ENCODE measurements at places on chromosomes 6 and 20. TPM values are rescaled to one million over a fixed set of nuclear protein-coding genes. Genes with fewer than 3 reads are reported as not detected.
A peak's percentile ranks its signal among the peaks of the same experiment; 100 is the strongest.

TRAPPC3L gene
- not detected for total RNA-seq

MYLIP gene
- 14.1 TPM for total RNA-seq

LPA gene
- not detected for total RNA-seq

ENPP4 gene
- 2.8 TPM for total RNA-seq

DNA sequence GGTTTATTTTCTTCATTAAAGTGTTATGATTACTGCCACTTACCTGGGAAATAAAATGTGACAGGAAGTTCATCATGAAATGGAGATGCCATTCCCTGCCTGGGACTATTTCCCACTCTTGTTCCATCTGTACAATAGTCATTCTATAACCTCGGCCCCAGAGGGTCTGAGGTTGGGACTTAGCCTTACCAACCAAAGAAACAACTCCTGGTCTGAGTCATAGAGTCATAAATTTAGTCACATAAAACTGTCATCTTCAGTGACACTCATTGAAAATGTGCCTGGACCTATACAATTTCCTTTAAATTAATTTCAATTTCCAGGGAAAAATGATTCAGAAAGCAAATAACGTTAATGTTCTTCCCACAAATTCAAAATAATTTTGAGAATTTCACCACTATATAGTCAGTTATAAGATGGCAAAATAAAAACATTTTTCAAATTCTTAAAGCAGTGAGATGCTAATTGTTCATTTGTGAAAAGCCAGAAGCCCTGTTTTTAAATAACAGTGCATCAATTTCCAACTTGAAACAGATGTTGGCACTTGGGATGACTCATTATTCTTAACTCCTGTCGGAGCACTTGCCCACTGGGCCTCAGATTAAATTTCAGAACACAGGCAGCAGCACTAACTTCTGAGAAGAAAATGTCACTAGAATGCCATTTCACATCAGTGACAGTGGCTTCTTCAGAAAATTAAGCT is 201.2 kb upstream of the SMLR1 start:
- peaks cover 13% of the 10 kb centered on the region for H3K4me1 ChIP-seq
- no peaks in the 10 kb centered on the region for H3K27me3 ChIP-seq
- peak; percentile 71 for DNase-seq
- peak overlapping the region; percentile 49 for H3K27ac ChIP-seq
- H3K36me3 ChIP-seq = no peaks in the 10 kb centered on the region

GRCh38 chr6:37019065-37019450 is 13.6 kb downstream of the FGD2 start:
- no peaks in the 10 kb centered on the region for H3K27me3 ChIP-seq
- peaks cover 42% of the 10 kb centered on the region for H3K4me1 ChIP-seq
- H3K4me3 ChIP-seq = no peak overlapping the region
- H3K27ac ChIP-seq = peak overlapping the region; percentile 70

- no peak overlapping the region for H3K27ac ChIP-seq
- H3K4me1 ChIP-seq = peaks cover 13% of the 10 kb centered on the region
- no peak overlapping the region for H3K4me3 ChIP-seq
- peaks cover 8% of the 10 kb centered on the region for H3K36me3 ChIP-seq
- no peak for DNase-seq
Measured at GRCh38 chr20:19961293-19961692, 55.9 kb upstream of the NAA20 start.

DNA sequence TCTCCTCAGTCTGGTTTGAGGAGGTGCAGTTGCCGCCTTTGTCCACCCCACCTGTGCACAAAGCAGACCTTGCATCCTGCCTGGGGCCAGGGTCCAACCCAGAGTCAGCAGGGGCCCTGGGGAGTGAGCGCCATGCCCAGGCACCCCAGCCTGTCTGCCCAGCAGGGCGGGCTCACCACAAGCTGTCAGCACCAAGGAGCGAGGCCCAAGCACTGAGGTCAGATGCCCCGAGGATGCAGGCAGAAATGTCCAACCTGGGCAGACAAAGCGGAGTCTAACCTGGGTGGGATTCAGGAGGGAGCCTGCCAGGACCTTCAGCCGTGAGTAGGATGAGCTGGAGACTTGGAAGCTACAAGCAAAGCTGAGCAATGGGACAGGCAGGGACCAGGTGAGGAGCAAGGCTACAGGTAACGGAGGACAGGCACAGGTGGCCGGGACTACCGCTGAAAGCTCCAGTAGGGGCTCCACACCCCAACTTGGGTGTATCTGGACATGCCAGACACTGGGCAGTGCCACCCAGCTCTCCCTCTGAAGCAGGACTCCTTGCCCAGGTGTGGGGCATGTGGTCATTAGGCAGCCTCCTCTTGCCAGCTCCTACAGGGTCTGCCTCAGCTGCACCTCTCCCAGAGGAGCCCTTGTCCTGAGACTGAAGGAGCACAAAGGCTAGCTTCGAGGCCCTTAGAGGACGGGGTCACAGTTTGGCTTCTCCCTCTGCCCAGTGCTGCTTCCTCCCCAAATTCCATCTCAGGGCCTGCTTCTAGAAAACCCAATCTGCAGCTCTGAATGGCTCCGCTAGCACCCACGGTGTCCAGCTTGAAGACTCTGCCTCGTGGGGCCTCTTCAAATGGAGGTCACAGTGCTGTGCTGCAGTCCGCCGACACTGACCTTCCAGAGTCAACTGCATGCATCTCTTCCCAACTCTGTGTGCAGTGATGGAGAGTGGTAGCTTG is 210.6 kb upstream of the CDYL start:
- no peak for DNase-seq
- H3K27ac ChIP-seq = no peak overlapping the region
- no peak overlapping the region for H3K4me3 ChIP-seq
- no peaks in the 10 kb centered on the region for H3K27me3 ChIP-seq
- no peaks in the 10 kb centered on the region for H3K36me3 ChIP-seq

GRCh38 chr6:94376876-94377275 is 957.5 kb upstream of the EPHA7 start:
- DNase-seq = no peak
- no peaks in the 10 kb centered on the region for H3K36me3 ChIP-seq
- no peaks in the 10 kb centered on the region for H3K4me1 ChIP-seq
- H3K27ac ChIP-seq = no peak overlapping the region
- no peaks in the 10 kb centered on the region for H3K27me3 ChIP-seq

DNA sequence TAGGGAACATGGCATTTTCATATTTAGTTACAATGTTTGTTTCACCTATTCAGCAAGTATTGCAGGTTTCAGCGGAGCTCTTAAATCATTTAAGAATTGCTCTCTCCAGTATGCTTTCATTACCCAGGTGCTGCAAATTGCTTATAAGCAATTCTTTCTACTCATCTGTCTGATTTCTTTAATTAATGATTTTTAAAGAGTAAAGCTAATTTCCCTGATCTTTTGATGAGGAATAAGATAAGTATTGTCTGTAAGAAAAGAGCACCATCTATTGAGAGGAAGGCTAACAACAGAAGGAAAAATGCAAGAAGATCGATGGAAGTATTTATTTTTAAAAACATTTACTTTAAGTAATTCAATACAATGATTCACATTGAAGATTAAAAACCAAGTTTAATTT is 2.0 kb downstream of the OPRM1 start:
- no peak overlapping the region for H3K27ac ChIP-seq
- H3K27me3 ChIP-seq = peaks cover 33% of the 10 kb centered on the region
- no peaks in the 10 kb centered on the region for H3K4me1 ChIP-seq
- H3K4me3 ChIP-seq = no peak overlapping the region
- H3K36me3 ChIP-seq = no peaks in the 10 kb centered on the region
- DNase-seq = no peak

GRCh38 chr20:32040142-32040953 is 11.7 kb upstream of the HCK start:
- no peak overlapping the region for H3K27ac ChIP-seq
- H3K4me3 ChIP-seq = no peak overlapping the region
- no peak for DNase-seq
- H3K4me1 ChIP-seq = no peaks in the 10 kb centered on the region
- peaks cover 77% of the 10 kb centered on the region for H3K27me3 ChIP-seq

GRCh38 chr20:1390581-1391403 is 2.1 kb downstream of the FKBP1A start:
- no peaks in the 10 kb centered on the region for H3K27me3 ChIP-seq
- peak overlapping the region; percentile 79 for H3K4me3 ChIP-seq
- peaks cover 22% of the 10 kb centered on the region for H3K36me3 ChIP-seq
- H3K4me1 ChIP-seq = peaks cover 59% of the 10 kb centered on the region
- H3K27ac ChIP-seq = peak overlapping the region; percentile 28

DNA sequence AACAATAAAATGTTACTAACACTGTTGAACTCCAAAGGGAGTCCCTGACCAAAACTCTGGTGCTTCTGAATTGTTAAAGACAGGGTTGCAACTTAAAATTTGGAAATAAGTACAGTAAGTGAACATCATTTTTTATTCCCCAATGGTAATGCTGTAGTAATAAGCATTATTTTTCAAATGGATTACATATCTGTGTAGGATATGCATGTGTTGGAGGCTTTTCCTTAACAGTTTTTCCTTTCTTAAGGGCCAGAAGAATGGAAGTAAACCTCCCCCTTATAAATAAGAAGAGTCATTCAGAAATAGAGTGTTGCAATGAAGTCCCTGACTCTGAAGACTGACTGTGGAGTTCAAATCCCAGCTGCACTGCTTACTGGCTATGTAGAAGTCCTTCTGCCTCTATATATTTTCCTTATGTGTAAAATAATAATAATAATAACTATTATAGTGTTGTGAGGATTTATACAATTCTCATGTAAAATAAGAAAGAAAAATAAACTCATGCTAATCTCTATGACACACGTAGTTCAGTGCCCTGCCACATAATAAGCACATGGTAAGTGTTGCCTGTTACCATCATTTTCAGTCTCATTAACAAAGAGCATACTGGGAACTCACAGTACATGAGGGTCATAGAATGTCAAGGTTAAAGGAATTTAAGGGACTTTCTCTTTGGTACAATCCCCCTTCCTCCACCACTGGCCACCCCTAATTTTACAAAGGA is 129.8 kb upstream of the SMLR1 start:
- no peaks in the 10 kb centered on the region for H3K27me3 ChIP-seq
- H3K36me3 ChIP-seq = no peaks in the 10 kb centered on the region
- no peak for DNase-seq
- H3K4me3 ChIP-seq = no peak overlapping the region
- H3K27ac ChIP-seq = no peak overlapping the region

GRCh38 chr6:55822815-55823214 is 52.6 kb downstream of the BMP5 start:
- H3K4me1 ChIP-seq = peaks cover 19% of the 10 kb centered on the region
- H3K27ac ChIP-seq = no peak overlapping the region
- H3K27me3 ChIP-seq = no peaks in the 10 kb centered on the region

DNA sequence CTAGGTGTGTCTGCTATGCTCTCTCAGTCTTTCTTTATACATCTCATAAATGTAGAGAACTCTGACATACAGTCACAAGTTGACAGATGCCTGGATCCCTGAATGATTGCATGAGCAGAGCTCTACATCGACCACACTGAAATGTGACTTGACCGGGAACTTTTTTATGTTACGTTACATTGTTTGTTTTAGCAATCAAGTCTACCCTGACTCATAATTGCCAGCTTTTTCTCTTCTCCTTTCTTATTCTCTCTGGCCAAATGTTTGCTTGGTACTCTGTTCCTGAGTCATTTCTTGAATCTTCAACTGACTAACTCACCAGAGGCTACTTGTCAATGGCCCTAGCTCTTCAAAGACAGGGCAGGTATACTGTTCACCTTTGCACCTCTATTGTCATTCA is 213.6 kb upstream of the DTNBP1 start:
- DNase-seq = peak; percentile 95
- H3K27ac ChIP-seq = peak overlapping the region; percentile 92
- H3K27me3 ChIP-seq = no peaks in the 10 kb centered on the region
- no peak overlapping the region for H3K4me3 ChIP-seq

- DNase-seq = peak; percentile 17
- peaks cover 30% of the 10 kb centered on the region for H3K4me1 ChIP-seq
- H3K27me3 ChIP-seq = no peaks in the 10 kb centered on the region
- no peaks in the 10 kb centered on the region for H3K36me3 ChIP-seq
- H3K27ac ChIP-seq = no peak overlapping the region
Measured at GRCh38 chr20:11200423-11200822, 526.6 kb upstream of the JAG1 start.

- no peak overlapping the region for H3K27ac ChIP-seq
- H3K27me3 ChIP-seq = no peaks in the 10 kb centered on the region
- no peak for DNase-seq
- H3K4me3 ChIP-seq = no peak overlapping the region
Measured at GRCh38 chr20:63500151-63500901, 1.4 kb upstream of the EEF1A2 start.

DNA sequence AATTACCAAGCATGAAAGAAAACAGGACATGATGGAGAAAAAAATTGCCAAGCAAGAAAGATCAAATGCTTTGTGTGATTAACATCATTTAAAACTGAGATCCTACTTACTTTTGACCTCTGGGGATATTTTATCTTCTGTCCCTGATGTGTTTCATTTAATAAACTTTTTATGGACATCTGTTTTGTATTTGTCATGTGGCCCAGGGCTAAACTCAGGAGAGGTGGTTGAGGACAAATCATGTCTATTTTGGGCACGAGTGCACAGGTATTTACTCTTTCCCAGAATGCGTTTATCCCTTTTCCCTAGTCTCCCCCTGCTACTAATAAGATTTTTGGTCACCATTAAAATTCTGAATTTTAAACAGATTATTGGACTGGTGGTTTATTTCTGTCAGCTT is 128.2 kb downstream of the NCOA3 start:
- H3K4me1 ChIP-seq = no peaks in the 10 kb centered on the region
- no peak overlapping the region for H3K27ac ChIP-seq
- H3K36me3 ChIP-seq = peaks cover 23% of the 10 kb centered on the region
- DNase-seq = no peak
- H3K4me3 ChIP-seq = no peak overlapping the region

GRCh38 chr6:22271081-22271480 is 25.8 kb downstream of the PRL start:
- no peak for DNase-seq
- H3K27me3 ChIP-seq = no peaks in the 10 kb centered on the region
- H3K27ac ChIP-seq = no peak overlapping the region
- no peaks in the 10 kb centered on the region for H3K36me3 ChIP-seq
- no peaks in the 10 kb centered on the region for H3K4me1 ChIP-seq

DNA sequence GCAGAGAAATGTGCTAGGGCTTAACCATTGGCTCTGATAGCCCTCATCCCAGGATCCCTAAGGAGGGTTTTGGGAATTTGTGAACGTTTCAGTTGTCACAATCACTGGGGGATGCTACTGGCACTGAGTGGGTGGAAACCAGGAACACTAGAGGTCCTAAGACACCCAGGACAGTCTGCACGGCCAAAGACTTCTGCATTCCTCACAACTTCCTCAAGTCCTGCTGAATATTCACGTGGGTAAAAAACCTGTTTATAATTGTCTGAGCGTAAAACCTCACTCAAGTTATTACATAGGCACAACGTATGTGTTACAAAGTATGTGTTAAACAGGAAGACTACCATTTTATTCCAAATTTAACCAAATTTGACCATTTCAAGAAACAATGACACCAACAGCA is 52.4 kb downstream of the GMDS start:
- H3K36me3 ChIP-seq = no peaks in the 10 kb centered on the region
- H3K4me1 ChIP-seq = peaks cover 19% of the 10 kb centered on the region
- H3K4me3 ChIP-seq = no peak overlapping the region
- DNase-seq = no peak
- H3K27ac ChIP-seq = no peak overlapping the region

All from PC-3 (cell line).